ENCODE measurements at places on chromosomes 2 and 18.

GRCh38 chr2:72128059-72128842 is 19.4 kb downstream of the CYP26B1 start:
- no peak for DNase-seq

GRCh38 chr2:86309966-86310365 is 27.5 kb downstream of the REEP1 start:
- no peak for DNase-seq

- DNase-seq: peak; percentile 28
Measured at GRCh38 chr2:195674491-195675221, 17.6 kb downstream of the SLC39A10 start.

- DNase-seq: peak; percentile 70
Measured at GRCh38 chr2:8409461-8410260, 272.2 kb upstream of the ID2 start.

- DNase-seq: no peak
Measured at GRCh38 chr18:12637393-12637792, 20.5 kb downstream of the SPIRE1 start.

DNA sequence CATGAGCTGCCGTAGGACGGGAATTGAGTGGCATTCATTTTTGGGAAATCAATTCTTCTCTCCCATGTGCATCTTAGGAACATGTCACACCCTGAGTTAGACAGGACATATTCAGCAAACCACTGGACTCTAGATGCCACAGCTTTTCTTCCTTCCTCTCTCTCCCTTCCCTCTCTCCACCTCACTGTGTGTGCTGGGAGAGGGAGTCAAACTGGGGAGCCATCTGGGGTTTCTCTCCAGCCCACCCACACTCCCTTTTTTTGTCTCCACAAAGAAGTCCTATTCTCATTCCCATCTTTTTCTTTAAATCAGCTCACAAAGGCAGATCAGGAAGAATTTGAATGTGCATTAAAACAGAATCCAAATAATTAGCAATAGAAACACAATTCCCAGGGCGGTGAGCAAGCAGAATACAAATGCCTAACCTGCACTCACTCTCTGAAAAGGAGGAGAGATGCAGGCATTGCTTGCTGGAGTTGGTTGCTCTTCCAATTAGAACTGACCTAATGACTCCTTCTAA is 15.4 kb downstream of the CD28 start:
- DNase-seq: no peak

- no peak for DNase-seq
Measured at GRCh38 chr2:37920570-37920969, 4.5 kb upstream of the RMDN2 start.

DNA sequence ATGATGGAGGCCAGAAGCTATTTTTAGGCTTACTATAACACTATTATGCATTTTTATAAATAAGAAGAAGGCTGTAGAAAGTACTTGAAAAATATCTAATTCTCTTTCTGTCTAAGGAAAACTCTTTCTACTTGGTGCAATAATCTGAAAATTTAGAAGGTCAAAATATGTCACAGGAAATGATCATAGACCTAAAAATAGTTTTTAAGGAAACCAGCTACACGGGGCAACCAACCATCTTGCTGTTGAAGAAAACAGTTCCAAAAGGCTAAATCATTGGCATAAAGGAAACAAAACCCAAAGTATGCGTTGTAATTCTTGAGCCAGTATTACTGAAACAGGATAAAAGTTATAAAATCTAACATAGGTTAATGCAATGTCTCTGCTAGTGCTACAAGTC is 40.2 kb downstream of the SOCS6 start:
- DNase-seq: peak; percentile 17

DNA sequence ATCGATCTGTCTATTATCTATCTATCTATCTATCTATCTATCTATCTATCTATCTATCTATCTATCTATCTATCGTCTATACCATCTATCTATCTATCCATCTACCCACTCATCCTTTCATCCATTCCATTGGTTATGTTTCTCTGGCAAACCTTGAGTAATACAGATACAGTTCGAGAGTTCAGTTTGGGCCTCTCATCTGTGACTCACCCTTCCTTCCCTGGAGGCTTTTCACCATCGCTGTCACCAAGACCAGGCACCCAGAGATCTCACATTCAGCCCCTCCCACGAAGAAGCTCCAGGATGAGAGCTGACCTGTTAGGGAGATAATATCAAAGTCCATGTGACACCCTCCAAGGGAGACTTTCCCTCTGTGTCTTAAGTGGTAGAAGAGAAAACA is 164.1 kb upstream of the CELF4 start:
- no peak for DNase-seq

GRCh38 chr2:234865040-234865439 is 86.8 kb upstream of the SH3BP4 start:
- no peak for DNase-seq

GRCh38 chr18:21745231-21745630 is 4.6 kb downstream of the MIB1 start:
- DNase-seq: no peak
